Stimulated activated CD8-positive, alpha-beta memory T cell treated with anti-CD3 and anti-CD28 coated beads, Interleukin-15, amount 100 ng/mL, for 24 hours (primary cell): ENCODE measurements at places on chromosomes 5 and 9.

DNA sequence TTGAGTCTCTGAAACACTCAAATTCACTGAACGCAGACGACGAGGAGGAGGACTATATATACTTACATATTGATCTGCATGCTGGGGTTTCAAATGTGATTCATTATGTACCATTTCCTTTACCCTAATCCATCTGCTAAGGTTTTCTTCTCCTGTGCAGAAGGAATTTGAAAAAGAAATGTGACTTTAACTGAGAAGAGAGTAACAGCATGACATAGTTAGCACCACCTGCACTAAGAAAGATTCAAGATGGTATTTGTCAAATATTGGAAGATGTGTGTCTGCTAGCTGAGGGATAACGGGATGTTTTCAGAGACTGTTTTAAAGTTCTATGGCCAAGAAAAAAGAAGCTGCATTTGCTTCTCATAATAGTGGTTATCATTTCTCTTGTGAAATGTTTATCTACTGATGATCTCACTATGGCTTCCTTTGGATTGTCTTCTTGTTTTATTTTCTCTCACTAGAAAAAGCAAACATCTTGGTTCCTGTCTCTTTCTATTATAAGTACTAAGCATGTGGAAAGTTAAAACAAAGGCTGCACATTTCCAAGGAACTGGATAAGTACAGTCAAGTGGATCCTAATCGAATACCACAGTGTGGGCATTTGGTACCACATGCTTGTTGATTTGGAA is 89.8 kb upstream of the TLE4 start:
- DNase-seq: no peak

GRCh38 chr5:28313953-28314352 is 1275.6 kb upstream of the CDH9 start:
- DNase-seq: no peak

DNA sequence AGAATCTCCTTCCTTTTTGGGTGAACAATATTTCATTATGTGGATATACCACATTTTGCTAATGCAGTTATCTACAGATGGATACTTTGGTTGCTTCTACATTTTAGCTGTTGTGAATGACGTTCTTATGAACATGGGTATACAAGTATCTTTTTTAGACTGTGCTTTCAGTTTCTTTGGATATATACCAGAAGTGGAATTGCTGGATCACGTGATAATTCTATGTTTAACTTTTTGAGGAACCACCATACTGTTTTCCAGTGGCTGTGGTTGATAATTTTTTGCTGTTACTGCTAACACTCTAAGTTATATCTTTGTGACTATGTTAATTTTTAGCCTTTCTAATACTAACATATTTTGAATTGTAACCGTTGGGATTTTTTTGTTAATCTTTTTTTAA is 12.5 kb downstream of the WDR70 start:
- no peak for DNase-seq

DNA sequence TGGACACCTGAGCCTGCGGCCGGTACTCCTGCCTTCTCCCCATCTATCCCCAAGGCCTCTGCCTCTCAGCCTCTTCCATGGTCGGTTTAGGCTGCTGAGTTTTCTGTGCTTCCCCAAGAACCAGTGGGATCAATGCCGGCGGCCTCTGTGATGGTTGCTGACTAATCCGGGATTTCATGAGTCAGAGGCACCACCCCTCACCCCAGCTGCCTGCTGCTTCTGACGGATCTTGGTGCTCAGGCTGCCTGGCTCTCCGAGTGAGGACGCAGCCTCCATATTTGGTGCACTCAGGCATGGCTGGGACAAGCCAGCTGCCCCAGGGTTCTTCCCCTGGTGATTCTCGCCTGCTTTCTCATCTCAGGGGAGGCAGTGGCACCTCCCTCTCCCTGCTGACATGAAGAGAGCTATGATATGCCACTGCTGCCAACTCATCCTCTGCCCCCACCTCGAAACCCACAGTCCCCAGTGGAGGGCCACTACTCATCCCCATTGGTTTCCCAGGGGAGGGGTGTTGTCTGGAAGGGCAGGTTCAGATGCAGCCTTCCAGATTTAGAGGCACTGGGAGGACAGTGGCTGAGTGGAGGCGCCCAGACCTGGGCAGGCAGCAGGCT is 3.3 kb upstream of the MAN1B1 start:
- no peak for DNase-seq

DNA sequence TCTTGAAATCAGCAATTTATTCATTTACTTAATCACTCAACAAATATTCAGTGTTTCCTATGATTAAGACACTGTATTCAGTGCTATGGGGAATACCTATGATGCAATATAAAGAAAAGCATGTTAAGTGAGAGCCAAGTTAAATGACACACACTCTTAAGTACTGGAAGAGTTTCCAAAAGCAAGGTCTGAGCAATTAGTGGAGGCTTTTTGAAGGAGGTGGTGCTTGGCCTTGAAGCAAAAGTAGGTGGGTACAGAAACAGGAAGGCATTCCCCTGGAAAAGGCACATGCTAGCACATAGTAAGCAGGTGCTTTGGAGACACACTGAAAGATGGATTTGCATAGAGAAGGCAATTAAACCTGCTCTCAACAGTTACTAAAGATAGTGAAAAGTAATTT is 4.0 kb downstream of the TSLP start:
- no peak for DNase-seq

DNA sequence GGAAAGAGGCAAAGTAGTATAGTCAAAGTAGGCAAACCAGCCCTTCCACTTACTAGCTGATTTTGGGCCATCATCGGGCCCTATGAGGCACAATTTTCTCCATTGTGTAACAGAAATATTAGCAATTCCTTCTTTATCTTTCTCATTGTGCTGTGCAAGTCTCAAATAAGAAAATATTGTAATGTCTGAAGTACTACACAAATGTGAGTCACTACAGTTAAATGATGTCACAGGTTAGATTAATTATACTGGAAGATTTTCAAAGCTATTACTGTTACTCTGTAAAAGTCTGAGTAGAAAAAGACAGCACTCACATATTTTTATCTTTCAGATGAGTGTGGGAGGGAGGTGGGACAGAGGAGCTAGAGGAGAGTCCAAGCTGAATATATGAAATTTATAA is 12.4 kb upstream of the TMC1 start:
- DNase-seq: no peak

GRCh38 chr5:320524-321229 is 837 bp upstream of the AHRR start:
- no peak for DNase-seq

GRCh38 chr5:855771-856530 is 5.2 kb upstream of the ZDHHC11 start:
- DNase-seq: no peak

- DNase-seq: no peak
Measured at GRCh38 chr5:168085261-168086031, 206.0 kb upstream of the WWC1 start.

DNA sequence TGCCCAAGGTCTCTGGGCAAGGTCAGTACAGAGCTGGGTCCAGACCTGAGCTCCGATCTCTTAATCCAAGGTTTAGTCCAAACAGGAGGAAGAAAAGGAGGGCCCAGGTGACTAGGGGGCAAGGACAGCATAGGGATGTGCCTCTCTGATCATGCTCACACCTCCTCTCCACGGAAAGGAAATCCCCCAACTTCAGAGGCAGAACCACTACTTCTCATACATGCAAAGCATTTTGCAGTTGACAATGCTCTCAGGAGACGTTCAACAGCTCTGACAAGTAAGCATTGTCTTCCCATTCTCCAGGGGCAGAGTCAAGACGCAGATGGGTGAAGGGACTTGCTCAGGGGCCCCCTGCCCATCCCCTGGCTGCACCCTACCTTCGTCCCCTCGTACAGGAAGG is 8.7 kb upstream of the CORO2A start:
- DNase-seq: no peak

GRCh38 chr9:99134893-99135341 is 30.0 kb downstream of the TGFBR1 start:
- no peak for DNase-seq

- no peak for DNase-seq
Measured at GRCh38 chr5:158027806-158028775, 169.1 kb upstream of the CLINT1 start.

- no peak for DNase-seq
Measured at GRCh38 chr5:119019949-119020348, 31.6 kb upstream of the DTWD2 start.

GRCh38 chr5:172554562-172554961 is 86.5 kb upstream of the NEURL1B start:
- no peak for DNase-seq
